ENCODE measurements at places on chromosomes 3 and 15.
A peak's percentile ranks its signal among the peaks of the same experiment; 100 is the strongest.

- H3K36me3 ChIP-seq, result no peaks in the 10 kb centered on the region
- no peak for DNase-seq
- no peak overlapping the region for H3K27ac ChIP-seq
- H3K4me1 ChIP-seq, result no peaks in the 10 kb centered on the region
- no peak overlapping the region for H3K4me3 ChIP-seq
These were observed 5.9 kb upstream of the EPB42 start for GRCh38 chr15:43226436-43227305.

DNA sequence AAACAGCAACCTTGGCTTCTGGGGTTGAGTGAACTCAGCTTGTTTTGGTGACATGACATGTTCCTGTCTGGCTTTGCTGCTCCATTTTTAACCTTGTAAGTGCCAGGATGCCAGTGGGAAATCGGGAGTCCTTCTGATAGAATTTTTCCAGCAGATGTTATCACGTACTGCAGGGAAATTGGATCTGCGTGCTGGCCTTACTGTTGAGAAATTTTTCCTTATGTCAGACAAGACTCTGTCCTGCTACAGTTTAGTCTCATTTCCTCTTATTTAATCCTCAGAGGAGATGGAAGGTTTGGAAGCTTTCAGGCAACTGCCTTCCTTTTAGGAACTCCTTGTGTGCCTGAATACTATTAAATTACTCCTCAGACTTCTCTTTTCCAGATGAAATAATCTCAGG, 80.6 kb downstream of the PGPEP1L start:
- no peak overlapping the region for H3K27ac ChIP-seq
- peaks cover 5% of the 10 kb centered on the region for H3K4me1 ChIP-seq
- no peaks in the 10 kb centered on the region for H3K27me3 ChIP-seq
- no peak overlapping the region for H3K4me3 ChIP-seq

- no peaks in the 10 kb centered on the region for H3K36me3 ChIP-seq
- H3K4me3 ChIP-seq, result no peak overlapping the region
- DNase-seq, result no peak
- H3K4me1 ChIP-seq, result peaks cover 7% of the 10 kb centered on the region
- H3K27me3 ChIP-seq, result no peaks in the 10 kb centered on the region
These were observed 11.5 kb upstream of the TSEN2 start for GRCh38 chr3:12472796-12473195.

DNA sequence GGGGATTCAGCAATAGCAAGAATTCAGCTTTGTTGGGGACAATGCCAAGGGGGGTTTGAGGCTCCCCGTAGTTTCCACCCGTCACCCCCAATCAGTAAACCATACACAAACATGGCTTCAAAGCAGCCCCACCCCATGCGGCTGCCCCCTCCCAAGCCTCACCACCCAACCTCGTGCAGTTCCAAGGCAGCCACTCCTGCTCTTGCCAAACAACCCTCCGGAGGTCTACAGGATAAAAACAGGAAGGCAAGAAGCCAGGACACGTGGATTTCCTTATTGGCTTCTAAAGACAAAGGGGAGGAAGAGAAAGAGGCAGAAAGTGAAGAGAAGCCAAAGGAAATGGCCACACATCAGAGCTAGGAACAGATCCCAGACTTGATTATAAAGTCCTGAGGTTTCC, 121.1 kb downstream of the SHQ1 start:
- H3K27me3 ChIP-seq, result no peaks in the 10 kb centered on the region
- no peak overlapping the region for H3K4me3 ChIP-seq
- H3K36me3 ChIP-seq, result no peaks in the 10 kb centered on the region
- no peak for DNase-seq

DNA sequence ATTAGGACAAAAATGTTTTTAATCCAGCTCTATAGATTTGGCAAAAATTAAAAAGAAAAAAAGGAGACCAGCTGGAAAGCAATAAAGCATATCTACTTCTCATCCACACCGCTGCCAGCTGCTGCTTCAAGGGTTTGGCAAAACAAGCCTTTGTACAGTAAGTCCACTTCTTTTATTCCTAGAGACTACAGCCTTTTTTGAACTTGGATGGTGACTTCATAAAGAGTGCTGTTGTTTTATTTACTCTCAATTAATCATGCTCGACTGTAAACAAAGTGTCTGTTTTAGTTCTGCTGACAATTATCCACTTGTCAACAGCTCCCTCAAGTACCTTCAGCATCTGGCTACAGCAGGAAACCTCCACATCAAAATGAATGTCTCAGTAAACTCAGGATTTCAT, 12.3 kb upstream of the FOXB1 start:
- no peak overlapping the region for H3K4me3 ChIP-seq
- no peaks in the 10 kb centered on the region for H3K36me3 ChIP-seq
- no peak overlapping the region for H3K27ac ChIP-seq
- peaks cover 4% of the 10 kb centered on the region for H3K4me1 ChIP-seq
- H3K27me3 ChIP-seq, result peaks cover 50% of the 10 kb centered on the region
- no peak for DNase-seq

GRCh38 chr15:58932710-58933280, 684 bp downstream of the SLTM start:
- peaks cover 15% of the 10 kb centered on the region for H3K4me1 ChIP-seq
- H3K4me3 ChIP-seq, result peak overlapping the region; percentile 81
- peak overlapping the region; percentile 99 for H3K27ac ChIP-seq
- peaks cover 18% of the 10 kb centered on the region for H3K36me3 ChIP-seq
- H3K27me3 ChIP-seq, result no peaks in the 10 kb centered on the region
- DNase-seq, result no peak

GRCh38 chr3:145716519-145716918, 444.5 kb downstream of the PLOD2 start:
- no peaks in the 10 kb centered on the region for H3K4me1 ChIP-seq
- H3K36me3 ChIP-seq, result no peaks in the 10 kb centered on the region
- H3K4me3 ChIP-seq, result no peak overlapping the region
- H3K27ac ChIP-seq, result no peak overlapping the region
- no peaks in the 10 kb centered on the region for H3K27me3 ChIP-seq
- DNase-seq, result no peak

Data from heart left ventricle (tissue), 16 donors.